ENCODE measurements at places on chromosomes 13 and 19.

DNA sequence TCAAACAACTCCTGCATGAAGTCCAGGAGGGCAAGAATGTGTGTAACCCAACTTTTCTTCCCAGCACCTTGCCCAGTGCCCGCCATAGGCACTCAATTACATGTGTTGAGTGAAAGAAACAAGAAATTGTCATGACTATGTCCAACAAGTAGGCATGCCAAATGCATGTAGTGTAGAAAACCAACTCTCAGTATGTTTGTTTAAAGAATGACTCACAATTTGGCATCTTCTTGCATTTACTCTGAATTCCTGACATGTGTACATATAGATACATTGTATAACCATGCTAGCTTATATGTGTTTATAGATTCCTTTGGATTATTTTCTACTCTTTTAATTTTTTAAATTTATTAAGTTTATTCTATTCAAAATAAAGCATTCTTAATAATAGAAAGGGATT is 305.0 kb downstream of the EFNB2 start:
- DNase-seq, result no peak

DNA sequence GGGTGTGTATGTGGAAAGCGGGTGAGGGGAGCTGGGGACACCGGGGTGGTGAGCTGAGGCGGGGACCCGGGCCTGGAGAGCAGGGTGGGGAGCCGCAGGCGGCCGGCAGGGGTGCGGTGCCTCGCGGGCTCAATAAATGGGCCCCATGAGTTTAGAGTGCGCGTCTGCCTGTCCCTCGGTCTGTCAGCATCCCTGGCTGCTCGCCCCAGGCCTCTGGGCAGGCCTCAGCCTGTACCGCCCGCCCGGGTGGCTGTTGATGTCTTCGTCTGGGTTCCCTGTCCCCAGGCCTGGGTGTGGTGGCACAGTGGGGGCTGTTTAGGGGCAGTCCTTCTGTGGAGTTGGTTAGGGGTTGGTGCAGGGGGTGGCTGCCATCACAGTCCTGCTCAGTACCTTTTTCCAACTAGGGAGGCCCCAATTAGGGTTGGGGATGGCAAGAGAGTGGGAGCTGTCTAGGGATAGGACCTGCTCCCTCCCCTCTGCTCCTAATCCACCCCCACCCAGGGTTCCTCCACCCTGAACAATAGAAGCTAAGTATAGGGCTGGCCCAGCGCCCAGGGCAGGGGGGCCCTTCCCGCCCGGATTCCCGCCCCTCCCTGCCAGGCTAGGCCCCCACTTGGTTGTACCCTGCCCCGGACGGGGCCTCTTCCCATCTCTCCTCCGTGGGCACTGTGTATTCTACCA is 12.2 kb downstream of the CIC start:
- DNase-seq, result peak; percentile 37

DNA sequence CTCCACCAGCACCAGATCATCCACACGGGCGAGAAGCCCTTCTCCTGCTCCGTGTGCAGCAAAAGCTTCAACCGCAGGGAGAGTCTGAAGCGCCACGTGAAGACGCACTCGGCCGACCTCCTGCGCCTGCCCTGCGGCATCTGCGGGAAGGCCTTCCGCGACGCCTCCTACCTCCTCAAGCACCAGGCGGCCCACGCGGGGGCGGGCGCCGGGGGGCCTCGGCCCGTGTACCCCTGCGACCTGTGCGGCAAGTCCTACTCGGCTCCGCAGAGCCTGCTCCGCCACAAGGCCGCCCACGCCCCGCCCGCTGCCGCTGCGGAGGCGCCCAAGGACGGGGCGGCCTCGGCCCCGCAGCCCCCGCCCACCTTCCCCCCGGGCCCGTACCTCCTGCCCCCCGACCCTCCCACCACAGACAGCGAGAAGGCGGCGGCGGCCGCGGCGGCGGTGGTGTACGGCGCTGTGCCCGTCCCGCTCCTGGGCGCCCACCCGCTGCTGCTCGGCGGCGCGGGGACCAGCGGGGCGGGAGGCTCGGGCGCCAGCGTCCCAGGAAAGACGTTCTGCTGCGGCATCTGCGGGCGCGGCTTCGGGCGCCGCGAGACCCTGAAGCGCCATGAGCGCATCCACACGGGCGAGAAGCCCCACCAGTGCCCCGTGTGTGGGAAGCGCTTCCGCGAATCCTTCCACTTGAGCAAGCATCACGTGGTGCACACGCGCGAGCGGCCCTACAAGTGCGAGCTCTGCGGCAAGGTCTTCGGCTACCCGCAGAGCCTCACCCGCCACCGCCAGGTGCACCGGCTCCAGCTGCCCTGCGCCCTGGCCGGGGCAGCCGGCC is 9.4 kb downstream of the ZNF784 start:
- DNase-seq, result no peak

DNA sequence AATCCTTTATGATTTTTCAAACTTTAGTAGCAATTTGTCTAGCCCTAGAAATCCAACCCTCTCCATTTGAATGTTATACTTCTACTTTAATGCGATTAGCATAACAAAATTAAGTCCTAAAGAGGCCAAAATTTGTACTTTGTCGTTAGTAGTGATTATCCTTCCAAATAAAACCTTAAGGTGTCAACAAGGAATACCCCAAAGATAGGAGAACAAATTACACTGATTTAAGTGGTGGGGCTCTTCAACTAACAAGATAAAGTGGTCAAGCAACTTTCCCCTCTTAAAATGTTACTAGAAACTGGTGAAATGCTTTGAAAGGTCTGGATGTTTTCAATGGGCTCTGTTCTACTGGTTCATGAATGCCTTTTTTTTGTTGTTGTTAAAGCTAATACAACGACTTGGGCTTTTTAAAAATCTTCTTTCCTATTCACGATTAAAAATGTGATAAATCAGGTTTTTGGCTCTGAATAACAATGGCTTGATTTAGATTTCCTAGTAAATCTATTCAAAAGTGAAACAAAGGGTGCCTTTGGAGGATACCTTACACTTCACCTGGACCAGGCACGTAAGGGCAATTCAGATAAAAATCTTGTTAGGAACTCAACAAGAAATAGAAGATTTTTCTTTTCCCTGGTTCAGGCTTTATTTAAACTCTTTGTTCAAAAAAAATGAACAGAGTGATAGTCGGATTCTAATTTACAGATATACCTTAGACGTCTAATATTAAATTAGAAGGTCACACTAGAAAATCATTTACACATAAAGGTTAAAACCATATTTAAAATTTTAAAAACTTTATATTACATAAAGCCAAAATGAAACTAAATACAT is 3.1 kb downstream of the SOX21 start:
- DNase-seq, result no peak

DNA sequence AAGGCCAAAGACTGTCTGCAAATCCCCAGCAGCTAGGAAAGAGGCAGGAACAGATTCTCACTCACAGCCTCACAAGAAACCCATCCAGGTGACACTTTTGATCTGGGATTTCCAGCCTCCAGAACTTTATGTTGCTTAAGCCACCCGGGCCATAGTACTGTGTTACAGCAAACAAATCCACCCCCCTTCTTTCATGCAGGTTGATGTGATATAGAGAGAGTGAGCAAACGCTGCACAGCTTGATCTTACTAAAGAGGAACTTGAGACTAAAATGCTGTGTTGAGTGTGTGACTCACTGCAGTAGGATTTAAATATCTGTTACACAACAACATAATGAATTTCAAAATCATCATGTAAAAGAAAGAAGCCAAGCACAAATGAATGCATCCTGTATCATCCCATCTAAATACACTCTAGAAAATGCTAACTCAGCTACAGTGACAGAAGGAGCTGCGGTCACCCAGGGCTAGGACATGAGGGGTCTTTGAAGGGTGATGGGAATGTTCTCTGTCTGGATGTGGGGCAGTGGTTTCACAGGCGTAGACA is 32.2 kb downstream of the RCBTB2 start:
- peak; percentile 32 for DNase-seq

GRCh38 chr19:46386996-46387712 is 26.2 kb downstream of the CCDC8 start:
- no peak for DNase-seq

GRCh38 chr13:73754727-73755292 is 379.4 kb downstream of the KLF12 start:
- DNase-seq, result peak; percentile 68

DNA sequence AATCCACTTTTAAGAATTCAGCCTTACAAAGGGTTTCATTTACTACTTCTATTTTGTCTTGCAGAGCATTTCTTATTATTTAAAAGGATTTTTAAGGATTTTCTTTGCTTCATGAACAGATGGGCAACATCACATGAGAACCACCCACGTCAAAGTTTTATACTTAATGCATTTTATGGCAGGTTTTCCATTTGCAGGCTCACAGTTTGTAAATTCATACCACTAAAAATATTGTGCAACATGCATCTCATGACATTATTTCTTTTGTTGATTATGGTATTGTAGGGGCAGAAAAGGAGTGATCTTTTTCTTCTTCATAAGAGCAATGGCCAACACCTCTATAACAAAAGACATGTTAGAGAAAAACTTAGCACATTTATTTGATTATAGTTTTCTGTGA is 554.0 kb upstream of the SPRY2 start:
- no peak for DNase-seq

DNA sequence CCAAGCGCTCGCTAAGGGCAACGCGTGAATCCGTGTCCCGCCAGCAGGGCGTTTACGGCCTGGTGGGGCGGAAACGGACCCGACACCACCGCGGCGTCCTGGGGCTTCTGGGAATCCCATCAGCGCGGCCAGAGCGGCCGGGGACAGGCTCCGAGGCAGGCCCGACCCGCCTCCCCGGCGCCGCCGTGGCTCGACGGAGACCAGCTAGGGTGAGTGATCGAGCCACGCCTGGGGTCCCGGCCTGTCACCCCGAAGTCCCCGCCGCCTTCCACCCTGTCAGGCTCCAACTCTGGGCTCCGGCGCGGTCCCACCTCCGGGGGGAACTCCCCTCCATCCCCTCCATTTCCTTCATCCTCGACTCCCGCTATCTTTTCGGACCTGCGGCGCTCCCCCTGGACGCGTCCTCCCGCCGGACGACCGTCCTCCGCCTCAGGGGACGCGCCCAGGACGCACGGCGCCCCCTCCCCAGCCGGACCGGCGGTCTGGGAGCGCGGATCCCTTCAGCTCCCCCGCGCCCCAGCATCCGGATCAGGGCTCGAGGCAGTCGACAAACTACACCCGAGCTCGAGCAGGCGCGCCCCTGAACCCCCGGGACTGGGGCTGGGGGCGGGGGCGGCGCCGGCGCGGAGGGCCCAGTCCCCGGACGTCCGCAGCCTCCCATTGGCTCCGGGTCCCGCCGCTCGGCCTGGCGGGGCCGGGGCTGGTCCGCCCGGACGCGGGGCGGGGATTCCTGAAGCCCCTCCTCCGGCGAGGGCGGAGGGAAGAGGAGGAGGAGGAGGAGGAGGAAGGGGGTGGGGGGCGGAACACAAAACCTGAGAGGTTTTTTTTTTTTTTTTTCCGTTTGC is 638 bp upstream of the BICRA start:
- DNase-seq, result peak; percentile 97

- DNase-seq, result no peak
Observed at GRCh38 chr13:24194447-24194846, 33.9 kb downstream of the SPATA13 start.
